ENCODE measurements at places on chromosomes 2 and 18. TPM values are rescaled to one million over a fixed set of nuclear protein-coding genes. Genes with fewer than 3 reads are reported as not detected.
A peak's percentile ranks its signal among the peaks of the same experiment; 100 is the strongest.

DNA sequence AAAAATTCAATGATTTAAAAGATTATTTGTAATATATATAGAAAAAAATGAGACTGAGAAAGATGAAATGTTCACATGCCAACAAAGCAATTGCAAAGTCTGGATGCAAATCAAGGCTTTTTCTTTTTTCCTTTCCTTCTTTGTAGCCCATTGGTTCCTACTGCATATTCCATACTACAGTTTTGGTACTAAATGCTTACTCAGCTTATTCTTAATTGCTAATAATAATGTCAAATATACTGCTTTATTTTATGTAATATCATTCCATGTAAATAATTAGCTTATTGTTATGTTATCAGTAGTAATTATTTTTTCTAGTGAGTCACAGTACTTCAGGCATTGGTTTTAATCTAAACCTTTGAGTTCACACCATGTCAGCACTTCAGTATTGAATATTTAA is 407.4 kb upstream of the LRRTM1 start:
- no peak overlapping the region for H3K27ac ChIP-seq
- no peak overlapping the region for H3K4me3 ChIP-seq
- no peaks in the 10 kb centered on the region for H3K36me3 ChIP-seq
- H3K4me1 ChIP-seq = no peaks in the 10 kb centered on the region

- no peak overlapping the region for H3K27ac ChIP-seq
- H3K4me3 ChIP-seq = no peak overlapping the region
- peaks cover 1% of the 10 kb centered on the region for H3K27me3 ChIP-seq
- H3K36me3 ChIP-seq = no peaks in the 10 kb centered on the region
Measured at GRCh38 chr2:31534636-31535035, 46.1 kb downstream of the SRD5A2 start.

- no peak overlapping the region for H3K27ac ChIP-seq
- H3K4me3 ChIP-seq = no peak overlapping the region
- DNase-seq = no peak
- no peaks in the 10 kb centered on the region for H3K27me3 ChIP-seq
Measured at GRCh38 chr2:231634412-231634811, 41.7 kb downstream of the TEX44 start.

DNA sequence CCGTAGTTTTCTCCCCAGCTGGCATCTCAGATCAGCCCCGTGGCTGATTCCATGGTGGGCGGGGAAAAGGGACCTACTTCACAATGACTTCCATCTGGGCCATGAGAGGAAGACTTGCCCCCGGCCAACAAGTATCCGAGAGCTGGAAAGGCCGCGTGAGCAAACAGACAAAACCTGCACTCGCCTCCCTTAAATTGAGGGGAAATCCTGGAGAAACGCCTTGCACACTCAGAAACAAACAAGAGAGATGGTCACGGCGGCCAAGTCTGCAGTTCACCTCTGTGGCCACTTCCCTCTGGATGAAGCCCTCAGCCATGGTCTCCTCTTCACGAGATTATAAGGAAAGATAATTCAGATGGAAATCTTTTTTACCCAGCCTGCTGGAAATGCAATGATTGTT is 39.4 kb upstream of the TPO start:
- H3K4me3 ChIP-seq = no peak overlapping the region
- H3K4me1 ChIP-seq = no peaks in the 10 kb centered on the region
- no peaks in the 10 kb centered on the region for H3K27me3 ChIP-seq
- no peak overlapping the region for H3K27ac ChIP-seq
- H3K36me3 ChIP-seq = no peaks in the 10 kb centered on the region

DNA sequence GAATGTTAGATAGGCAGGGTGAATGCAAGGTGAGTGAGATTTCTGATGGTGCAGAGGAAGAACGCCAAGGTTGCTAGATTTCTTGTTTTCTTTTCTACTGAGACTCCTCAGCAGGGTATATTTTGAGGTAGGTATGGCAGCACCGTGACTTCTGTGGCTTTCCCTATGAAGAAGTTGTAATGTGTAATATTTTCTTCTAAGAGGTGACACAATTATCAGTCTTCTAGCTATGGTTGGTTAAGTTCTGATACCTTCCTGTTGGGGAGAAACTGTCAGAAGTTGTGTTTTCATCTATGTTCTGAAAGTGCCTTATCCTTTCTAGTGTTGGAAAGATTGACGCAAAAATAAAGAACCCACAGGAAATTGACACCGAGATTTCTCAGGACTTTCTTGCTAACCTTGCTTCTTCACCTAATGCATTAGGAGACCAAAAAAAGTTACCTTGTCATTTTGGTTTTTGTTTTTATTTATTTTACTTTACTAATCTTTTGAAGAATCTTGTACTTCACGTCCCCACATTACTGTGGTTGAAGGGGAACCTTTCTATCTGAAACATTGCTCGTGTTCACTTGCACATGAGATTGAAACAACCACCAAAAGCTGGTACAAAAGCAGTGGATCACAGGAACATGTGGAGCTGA is 11.9 kb downstream of the IL18R1 start:
- peaks cover 63% of the 10 kb centered on the region for H3K4me1 ChIP-seq
- H3K27ac ChIP-seq = peak overlapping the region; percentile 87
- peaks cover 74% of the 10 kb centered on the region for H3K36me3 ChIP-seq
- peak; percentile 63 for DNase-seq
- no peaks in the 10 kb centered on the region for H3K27me3 ChIP-seq

GRCh38 chr2:69704446-69704845 is 37.5 kb upstream of the ANXA4 start:
- H3K4me1 ChIP-seq = peaks cover 3% of the 10 kb centered on the region
- no peak for DNase-seq
- no peak overlapping the region for H3K27ac ChIP-seq
- no peak overlapping the region for H3K4me3 ChIP-seq

- no peak overlapping the region for H3K27ac ChIP-seq
- DNase-seq = no peak
- H3K4me3 ChIP-seq = no peak overlapping the region
- H3K4me1 ChIP-seq = no peaks in the 10 kb centered on the region
Measured at GRCh38 chr2:144396318-144396717, 123.6 kb downstream of the ZEB2 start.

DNA sequence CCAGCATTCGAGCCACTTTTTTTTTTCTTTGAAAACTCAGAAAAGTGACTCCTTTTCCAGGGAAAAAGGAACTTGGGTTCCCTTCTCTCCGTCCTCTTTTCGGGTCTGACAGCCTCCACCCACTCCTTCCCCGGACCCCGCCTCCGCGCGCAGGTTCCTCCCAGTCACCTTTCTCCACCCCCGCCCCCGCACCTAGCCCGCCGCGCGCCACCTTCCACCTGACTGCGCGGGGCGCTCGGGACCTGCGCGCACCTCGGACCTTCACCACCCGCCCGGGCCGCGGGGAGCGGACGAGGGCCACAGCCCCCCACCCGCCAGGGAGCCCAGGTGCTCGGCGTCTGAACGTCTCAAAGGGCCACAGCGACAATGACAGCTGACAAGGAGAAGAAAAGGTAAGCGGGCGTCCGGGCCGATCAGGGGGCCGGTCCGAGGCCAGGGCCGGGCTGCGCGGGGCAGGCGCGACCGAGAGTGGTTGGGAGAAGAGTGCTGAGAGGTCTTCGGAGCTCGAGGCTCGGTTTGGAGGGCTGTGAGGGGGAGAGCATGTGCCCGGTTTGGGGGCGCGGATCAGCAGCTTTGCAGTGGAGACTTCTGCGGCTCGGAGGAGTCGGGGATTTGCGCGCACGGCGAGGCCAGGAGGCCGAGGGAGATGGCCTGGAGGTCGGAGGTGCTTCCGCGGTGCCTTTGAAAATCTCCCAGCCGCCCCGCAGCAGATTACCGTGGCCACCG is 502 bp downstream of the EPAS1 start:
- peaks cover 55% of the 10 kb centered on the region for H3K27me3 ChIP-seq
- peak overlapping the region; percentile 84 for H3K4me3 ChIP-seq
- H3K36me3 ChIP-seq = no peaks in the 10 kb centered on the region
- peak; percentile 82 for DNase-seq

DNA sequence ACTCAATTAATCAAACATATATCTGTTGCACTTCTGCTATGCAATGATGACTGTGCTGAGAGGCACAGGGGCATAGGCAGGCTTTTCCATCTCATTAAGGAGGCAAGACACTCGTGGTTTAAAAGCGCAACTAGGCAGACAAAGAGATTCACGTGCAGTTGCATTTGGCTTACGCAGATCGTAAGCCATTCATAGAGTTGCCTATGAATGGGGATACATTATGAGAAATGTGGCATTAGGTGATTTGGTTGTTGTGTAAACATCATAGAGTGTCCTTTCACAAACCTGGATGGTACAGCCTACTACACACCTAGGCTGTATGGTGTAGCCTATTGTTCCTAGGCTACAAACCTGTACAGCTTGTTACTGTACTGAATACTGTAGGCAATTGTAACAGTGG is 284.7 kb downstream of the DCC start:
- H3K27ac ChIP-seq = no peak overlapping the region
- H3K36me3 ChIP-seq = no peaks in the 10 kb centered on the region
- DNase-seq = no peak
- H3K4me1 ChIP-seq = no peaks in the 10 kb centered on the region
- no peak overlapping the region for H3K4me3 ChIP-seq

DNA sequence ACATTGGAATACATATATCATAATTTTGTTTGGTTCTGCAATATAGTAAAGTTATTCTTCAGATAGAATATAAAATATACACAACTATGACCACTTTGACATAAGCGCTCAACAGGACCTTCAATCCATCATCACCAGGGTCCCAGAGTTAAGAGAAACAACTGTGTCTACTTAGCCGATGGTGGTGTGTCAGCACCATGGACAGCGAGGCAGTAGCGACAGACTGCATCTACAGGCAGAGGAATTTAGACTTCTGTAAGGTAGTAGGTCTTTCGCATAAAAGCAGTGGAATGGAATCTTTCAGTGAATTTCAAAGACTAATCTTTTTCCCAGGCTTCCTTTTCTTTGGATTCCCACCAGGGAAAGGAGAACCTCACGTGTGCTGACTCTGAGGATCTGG is 20.5 kb upstream of the LRPPRC start:
- no peaks in the 10 kb centered on the region for H3K36me3 ChIP-seq
- H3K4me3 ChIP-seq = no peak overlapping the region
- no peak overlapping the region for H3K27ac ChIP-seq
- DNase-seq = peak; percentile 55

- no peak overlapping the region for H3K27ac ChIP-seq
- H3K4me1 ChIP-seq = no peaks in the 10 kb centered on the region
- H3K4me3 ChIP-seq = no peak overlapping the region
- H3K36me3 ChIP-seq = no peaks in the 10 kb centered on the region
- no peak for DNase-seq
- H3K27me3 ChIP-seq = peaks cover 11% of the 10 kb centered on the region
Measured at GRCh38 chr2:109162999-109163398, 34.0 kb downstream of the SH3RF3 start.

DNA sequence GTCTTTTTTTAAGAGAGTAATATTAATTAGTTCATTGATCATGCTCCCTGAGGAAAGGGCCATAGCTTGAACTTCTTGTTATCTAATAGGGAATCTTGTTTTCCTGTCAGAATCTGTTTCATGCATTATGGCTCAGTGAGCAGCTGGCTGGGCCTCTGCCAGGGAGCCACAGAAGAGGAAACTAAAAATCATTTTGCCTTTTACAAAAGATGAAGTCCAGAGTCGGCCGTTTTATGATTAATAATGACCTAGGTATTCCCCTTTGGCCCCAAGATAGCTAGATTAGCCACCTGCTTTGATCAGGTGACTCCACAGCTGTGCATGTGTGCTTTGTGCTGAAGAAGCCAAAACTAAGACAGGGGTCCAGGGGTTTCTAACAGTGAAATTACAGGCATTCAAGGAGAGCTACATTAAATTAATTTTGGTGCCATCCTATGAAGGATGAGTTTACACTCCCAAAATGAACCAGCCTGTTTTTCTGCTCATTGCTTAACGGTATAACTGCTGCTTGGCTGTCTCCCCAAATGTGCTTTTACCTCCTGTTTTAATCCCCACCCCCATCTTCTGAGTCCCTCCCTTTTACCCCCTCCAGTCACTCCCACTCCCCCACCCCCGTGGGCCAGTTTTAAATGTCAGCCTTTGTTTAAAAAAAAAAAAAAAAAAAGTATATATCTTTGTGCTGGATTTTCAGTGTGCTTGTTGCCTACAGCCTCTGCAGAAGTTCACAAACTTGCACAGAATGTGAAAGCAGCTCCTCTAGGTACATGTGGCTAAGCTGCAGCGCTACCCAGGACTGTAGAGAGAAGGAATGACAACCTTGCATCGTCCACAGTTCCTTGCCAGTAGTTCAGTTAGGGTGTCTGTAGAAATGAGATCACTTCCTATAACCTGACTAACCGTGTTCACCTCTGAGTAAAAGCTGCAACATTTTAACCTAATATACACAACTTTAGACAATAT is 93.1 kb downstream of the CABLES1 start:
- H3K27me3 ChIP-seq = peaks cover 3% of the 10 kb centered on the region
- H3K4me1 ChIP-seq = peaks cover 59% of the 10 kb centered on the region
- peaks cover 3% of the 10 kb centered on the region for H3K36me3 ChIP-seq
- DNase-seq = peak; percentile 55

DNA sequence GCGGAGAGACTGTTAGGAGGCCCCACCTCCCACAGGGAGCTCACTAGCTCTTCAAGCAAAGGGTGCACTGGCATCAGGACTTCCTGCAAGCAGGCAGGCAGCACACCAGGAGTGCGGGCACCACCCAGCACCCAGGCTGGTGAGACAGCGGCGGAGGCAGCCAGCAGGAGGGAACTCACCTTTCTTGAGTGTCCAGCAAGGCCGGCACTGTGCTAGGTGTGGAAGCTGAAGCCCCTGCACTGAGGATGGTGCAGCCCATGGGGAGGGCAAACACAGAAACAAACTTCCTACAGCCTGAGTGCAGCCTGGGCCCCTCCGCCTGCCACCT is 100.7 kb upstream of the ID2 start:
- H3K27ac ChIP-seq = no peak overlapping the region
- H3K4me1 ChIP-seq = peaks cover 27% of the 10 kb centered on the region
- no peak overlapping the region for H3K4me3 ChIP-seq
- H3K36me3 ChIP-seq = no peaks in the 10 kb centered on the region
- peaks cover 5% of the 10 kb centered on the region for H3K27me3 ChIP-seq

DNA sequence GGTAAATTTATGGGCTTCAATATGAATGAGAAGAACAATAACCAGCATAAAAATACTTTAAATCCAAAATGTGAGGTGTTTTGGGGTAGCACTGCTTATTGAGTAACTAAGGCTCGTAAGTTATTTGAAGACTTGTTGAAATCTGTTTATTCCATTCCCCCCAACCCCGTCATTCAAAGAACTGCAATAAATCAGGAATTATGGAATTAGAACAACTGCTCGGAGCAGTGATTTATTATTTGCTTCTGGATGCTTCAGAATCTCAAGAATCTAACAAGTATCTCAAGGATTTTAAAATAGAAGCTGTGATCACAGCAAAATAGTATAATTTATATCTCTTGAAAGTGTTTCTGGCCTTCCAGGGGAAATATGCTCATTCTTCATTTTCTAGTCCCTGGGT is 86.8 kb downstream of the EML6 start:
- DNase-seq = no peak
- H3K4me1 ChIP-seq = no peaks in the 10 kb centered on the region
- no peak overlapping the region for H3K27ac ChIP-seq
- H3K36me3 ChIP-seq = no peaks in the 10 kb centered on the region
- no peak overlapping the region for H3K4me3 ChIP-seq

GRCh38 chr2:166134252-166135151 is 6.7 kb upstream of the SCN1A start:
- peaks cover 11% of the 10 kb centered on the region for H3K27me3 ChIP-seq
- no peaks in the 10 kb centered on the region for H3K4me1 ChIP-seq
- H3K4me3 ChIP-seq = no peak overlapping the region
- H3K27ac ChIP-seq = no peak overlapping the region
- H3K36me3 ChIP-seq = no peaks in the 10 kb centered on the region
- DNase-seq = no peak

The PTGR3 gene
- total RNA-seq = 29.6 TPM

The MZT2A gene
- total RNA-seq = 208 TPM

The GRP gene
- not detected for total RNA-seq

The IL1RN gene
- total RNA-seq = 10.5 TPM

The ALPG gene
- total RNA-seq = not detected

The FAM124B gene
- 0.40 TPM for total RNA-seq

The WDFY1 gene
- 48.7 TPM for total RNA-seq

The TEKT4 gene
- not detected for total RNA-seq

The DNAH6 gene
- 0.85 TPM for total RNA-seq

Measured in activated CD4-positive, alpha-beta memory T cell treated with anti-CD3 and anti-CD28 coated beads for 36 hours (primary cell).